ENCODE measurements at places on chromosomes 16 and 17. TPM values are rescaled to one million over a fixed set of nuclear protein-coding genes. Genes with fewer than 3 reads are reported as not detected.

The TMEM220 gene
- total RNA-seq: 1.1 TPM

DNA sequence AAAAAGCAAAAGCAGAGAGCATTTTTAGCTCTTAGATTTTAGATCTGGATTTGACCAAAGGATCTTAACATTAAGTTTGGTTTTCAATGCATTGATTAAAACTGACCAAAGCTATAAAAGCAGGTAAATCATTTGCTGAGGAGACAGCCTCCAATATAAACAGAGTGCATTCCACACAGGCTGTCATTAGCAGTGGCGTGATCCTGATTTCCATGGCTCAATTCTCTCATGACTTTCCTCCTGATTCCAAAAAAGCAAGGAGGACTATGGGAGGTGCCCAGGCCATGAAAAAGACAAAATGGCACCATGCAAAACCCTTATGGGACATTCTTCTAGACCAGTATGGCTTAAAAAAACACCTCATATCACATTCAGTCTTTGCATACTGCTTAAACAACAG lies 53.5 kb downstream of the PARN start:
- DNase-seq: no peak

DNA sequence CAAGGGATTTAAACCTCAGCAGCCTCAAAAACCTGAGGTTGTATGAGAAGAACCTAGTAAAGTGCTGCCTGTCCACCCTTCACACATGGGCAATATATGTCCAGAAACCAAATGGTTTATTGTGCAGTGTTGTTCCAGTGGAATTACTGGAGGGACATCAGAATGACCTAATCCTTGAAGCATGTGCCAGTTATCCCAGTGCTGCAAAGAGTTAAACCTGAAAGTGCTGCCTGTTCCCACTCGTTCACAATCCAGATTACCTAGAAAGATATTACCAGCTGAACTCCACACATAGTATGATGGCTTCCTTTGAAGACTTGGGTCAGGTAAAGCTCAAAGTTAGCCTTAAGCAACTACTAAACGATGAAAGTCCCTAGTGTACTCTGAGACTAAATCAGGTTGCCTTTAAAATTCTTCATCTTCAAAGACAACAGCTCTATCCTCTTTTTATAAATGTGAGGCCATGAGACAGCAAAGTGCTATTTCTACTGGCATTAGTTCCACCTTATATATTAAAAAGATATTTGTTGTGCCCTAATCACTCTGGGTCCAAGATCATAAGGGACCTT lies 133.1 kb downstream of the SNX11 start:
- DNase-seq: peak; percentile 11

DNA sequence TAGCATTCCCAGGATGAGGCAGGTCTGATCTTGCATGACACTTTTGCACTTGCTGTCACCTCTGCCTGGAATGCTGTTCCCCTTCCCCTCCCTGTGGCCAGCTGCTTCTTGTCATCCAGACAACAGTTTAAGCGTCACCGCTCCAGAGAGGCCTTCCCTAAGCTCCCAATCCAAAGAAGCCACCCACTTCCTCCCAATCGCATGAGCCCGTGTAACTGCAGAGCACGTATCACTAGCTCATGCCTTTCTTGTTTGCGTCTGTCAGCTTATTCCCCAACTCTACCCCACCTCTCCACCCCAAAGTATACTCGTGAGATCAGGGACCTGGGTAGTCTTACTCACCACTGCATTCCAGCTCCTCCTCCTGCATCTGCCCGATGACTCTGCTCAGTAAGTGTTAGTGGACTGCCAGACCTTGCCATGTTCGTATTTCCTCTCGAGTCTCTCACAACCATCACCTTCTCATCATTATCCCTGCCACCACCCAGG lies 92.8 kb downstream of the GAS7 start:
- peak; percentile 90 for DNase-seq

DNA sequence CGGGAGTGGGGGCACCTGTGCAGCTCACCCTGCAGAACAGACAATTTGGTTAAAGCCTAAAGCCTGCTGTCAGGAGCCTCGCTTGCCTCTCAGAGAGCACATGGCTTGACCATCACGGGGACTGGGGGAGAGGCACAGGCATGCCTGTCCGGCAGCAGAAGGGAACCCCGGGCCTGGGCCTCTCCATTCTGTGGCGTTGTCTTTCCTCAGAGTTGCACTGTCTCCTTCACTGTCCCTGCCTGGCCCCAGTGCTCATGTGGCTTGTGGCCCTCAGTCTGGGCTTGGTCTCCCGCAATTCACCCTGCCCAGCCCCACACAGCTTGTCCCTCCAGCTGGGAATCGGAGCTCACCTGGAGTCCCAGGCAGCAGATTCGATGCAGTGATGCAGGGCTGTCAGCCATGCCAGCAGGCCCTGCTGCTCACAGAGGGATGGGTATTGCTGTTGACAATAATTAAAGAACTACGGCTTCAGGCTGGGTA lies 189.9 kb downstream of the SEC14L1 start:
- no peak for DNase-seq

DNA sequence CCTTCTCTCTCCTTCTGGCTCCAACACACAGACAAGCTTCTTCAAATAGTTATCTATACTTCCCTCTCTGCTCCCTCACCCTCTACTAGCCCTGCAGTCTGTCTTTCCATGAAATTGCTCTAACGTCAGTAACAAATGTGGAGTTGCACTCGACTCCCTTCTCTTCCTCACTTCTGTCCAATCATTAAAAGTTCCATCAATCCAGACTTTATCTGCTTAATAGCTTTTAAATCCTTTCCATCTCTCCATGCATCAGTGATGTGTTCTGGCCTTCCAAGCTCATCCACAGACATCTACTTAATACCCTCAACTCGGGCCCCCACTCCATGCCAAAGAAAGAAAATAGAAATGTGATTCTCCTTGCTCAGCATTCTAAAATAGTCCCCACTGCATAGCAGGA lies 422.1 kb upstream of the CDH5 start:
- no peak for DNase-seq

Data from IMR-90 (cell line).